ENCODE measurements at places on chromosomes 2 and 18. TPM values are rescaled to one million over a fixed set of nuclear protein-coding genes. Genes with fewer than 3 reads are reported as not detected.

PUS10 gene
- 4.4 TPM for polyA plus RNA-seq

BARD1 gene
- 4.6 TPM for polyA plus RNA-seq

GATA6 gene
- polyA plus RNA-seq = 0.88 TPM

PLCL1 gene
- polyA plus RNA-seq = 4.1 TPM

MATN3 gene
- polyA plus RNA-seq = not detected

DNA sequence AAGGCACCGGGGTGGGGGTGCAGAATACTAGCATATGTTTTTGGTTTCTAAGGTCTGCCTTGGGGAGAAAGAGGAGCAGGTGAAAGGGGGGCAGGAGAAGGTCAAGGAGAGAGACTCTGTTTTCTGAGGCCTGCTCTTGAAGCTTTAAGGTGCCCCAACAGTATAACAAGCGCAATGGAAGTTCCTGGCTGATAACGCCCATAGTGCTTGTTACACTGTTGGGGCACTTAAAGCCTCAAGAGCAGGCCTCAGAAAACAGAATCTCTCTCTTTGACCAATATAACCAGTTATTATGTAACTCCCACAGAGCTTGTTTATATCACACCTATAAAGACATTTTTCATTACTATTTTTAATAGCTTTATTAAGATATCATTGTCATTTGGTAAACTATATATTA lies 16.5 kb downstream of the OXER1 start:
- H3K4me3 ChIP-seq = no peak overlapping the region
- H3K27me3 ChIP-seq = no peaks in the 10 kb centered on the region
- peaks cover 44% of the 10 kb centered on the region for H3K36me3 ChIP-seq
- peaks cover 6% of the 10 kb centered on the region for H3K4me1 ChIP-seq

- no peaks in the 10 kb centered on the region for H3K36me3 ChIP-seq
- H3K27me3 ChIP-seq = peaks cover 18% of the 10 kb centered on the region
- no peak for DNase-seq
- no peak overlapping the region for H3K27ac ChIP-seq
- no peaks in the 10 kb centered on the region for H3K4me1 ChIP-seq
Observed at GRCh38 chr18:9874728-9875127, 11.0 kb upstream of the TXNDC2 start.

GRCh38 chr2:124683536-124684428 lies 658.7 kb downstream of the CNTNAP5 start:
- no peaks in the 10 kb centered on the region for H3K4me1 ChIP-seq
- H3K27me3 ChIP-seq = no peaks in the 10 kb centered on the region
- no peak for DNase-seq

DNA sequence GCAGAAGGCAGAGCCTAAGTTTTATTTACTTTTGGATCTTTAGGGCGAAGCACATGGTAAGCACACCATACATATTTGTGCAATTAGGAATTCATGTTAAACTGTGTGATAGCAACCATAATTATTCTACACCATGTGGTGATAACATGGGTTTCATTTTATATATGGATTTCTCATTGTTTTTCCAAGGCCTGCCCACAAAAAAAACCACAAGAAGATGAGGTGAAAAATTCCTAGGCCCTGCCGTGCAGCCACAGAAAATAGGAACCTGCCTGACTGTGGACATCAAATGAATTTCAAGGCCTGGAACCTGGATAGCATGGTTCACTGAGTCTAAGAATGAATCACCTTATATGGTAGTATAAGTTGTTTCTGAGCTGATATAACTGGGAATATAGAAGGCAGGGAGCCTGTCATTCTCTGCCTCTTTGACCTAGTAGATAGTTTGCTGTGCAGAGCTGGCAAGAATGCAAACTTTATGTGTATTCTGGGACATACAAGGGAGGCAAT lies 22.4 kb upstream of the SSB start:
- H3K27ac ChIP-seq = no peak overlapping the region
- H3K27me3 ChIP-seq = no peaks in the 10 kb centered on the region
- no peak for DNase-seq
- H3K4me1 ChIP-seq = peaks cover 2% of the 10 kb centered on the region
- H3K4me3 ChIP-seq = no peak overlapping the region
- no peaks in the 10 kb centered on the region for H3K36me3 ChIP-seq

DNA sequence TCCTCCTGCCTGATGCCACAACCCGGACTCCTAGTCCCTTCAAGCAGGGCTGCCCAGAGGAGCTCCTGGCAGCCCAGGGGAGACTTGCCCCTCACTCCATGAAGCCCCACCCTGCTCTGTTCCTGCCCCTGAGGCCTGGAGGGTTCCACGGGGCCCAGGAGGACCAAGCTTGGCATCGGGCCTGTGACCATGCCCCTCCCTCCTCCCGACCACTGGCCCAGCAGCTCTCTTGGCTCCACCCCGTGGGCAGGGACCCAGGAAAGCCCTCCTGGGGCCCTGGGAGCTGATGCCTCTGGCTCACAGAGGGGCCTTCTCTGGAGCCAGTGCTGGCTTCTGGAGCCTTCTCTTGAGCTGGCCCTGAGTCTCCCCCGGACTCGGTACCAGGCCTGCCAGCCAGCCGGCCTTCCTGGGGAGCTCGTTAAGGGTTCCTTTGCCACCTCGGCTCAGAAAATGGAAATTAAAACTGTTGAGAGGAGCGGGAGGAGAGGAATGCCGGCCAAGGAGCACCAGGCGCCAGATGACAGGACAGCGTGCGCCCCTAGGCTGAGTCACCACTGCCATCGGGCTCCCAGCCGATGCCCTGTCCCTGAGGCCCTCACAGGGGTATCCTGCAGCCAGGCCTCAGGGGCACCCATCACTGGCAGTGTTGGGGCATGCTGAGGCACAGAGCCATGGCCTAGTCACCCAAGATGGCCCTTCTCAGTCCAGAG lies 40.6 kb upstream of the SNED1 start:
- DNase-seq = no peak
- no peaks in the 10 kb centered on the region for H3K27me3 ChIP-seq
- H3K36me3 ChIP-seq = no peaks in the 10 kb centered on the region
- H3K4me3 ChIP-seq = no peak overlapping the region
- H3K4me1 ChIP-seq = no peaks in the 10 kb centered on the region
- H3K27ac ChIP-seq = no peak overlapping the region

DNA sequence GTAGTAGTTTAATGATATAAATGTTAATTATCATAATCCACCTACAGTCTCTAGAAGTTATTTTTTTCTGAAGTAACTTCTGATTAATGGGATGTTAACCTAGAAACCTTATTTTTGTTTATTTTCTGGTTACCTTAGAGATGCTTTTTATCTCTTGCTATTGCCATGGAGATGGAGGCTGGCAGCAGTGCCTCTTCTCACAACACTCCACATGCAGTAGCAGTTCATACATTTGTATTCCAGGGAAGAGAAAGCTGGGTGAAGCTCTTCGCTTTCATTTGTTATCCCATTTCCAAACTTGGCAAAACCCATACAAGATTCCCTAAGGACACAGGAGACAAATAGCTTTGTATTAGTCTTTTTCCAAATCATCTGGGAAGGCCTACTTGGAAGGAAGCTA lies 1794.1 kb upstream of the LRRTM1 start:
- DNase-seq = no peak
- no peak overlapping the region for H3K27ac ChIP-seq
- no peaks in the 10 kb centered on the region for H3K4me1 ChIP-seq
- H3K36me3 ChIP-seq = no peaks in the 10 kb centered on the region

- no peak overlapping the region for H3K27ac ChIP-seq
- H3K4me3 ChIP-seq = no peak overlapping the region
- no peaks in the 10 kb centered on the region for H3K36me3 ChIP-seq
- no peaks in the 10 kb centered on the region for H3K4me1 ChIP-seq
- no peak for DNase-seq
- no peaks in the 10 kb centered on the region for H3K27me3 ChIP-seq
Observed at GRCh38 chr18:5975111-5976002, 80.0 kb upstream of the TMEM200C start.

DNA sequence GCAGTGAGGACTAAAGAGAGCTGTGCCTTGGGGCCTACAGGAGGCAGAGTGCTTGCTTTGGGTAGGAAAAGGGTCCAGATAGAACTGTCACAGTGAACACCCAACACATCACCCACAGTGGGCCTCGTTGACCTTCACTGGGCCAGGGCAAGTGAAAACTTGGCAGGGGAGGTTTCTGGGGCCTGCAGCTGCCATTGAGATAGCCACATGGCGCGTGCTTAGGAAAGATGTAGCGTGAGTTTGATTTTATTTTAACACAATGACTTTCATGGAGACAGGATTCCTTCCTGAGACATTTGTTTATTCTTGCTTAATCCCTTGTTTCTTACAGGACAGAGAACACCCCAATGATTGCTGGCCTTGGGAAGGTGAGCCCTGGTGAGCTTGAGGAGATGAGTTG lies 9.3 kb upstream of the ESPNL start:
- H3K27ac ChIP-seq = no peak overlapping the region

- peaks cover 4% of the 10 kb centered on the region for H3K27me3 ChIP-seq
- no peak overlapping the region for H3K4me3 ChIP-seq
- no peaks in the 10 kb centered on the region for H3K36me3 ChIP-seq
Observed at GRCh38 chr2:171553858-171554257, 31.6 kb downstream of the CYBRD1 start.

DNA sequence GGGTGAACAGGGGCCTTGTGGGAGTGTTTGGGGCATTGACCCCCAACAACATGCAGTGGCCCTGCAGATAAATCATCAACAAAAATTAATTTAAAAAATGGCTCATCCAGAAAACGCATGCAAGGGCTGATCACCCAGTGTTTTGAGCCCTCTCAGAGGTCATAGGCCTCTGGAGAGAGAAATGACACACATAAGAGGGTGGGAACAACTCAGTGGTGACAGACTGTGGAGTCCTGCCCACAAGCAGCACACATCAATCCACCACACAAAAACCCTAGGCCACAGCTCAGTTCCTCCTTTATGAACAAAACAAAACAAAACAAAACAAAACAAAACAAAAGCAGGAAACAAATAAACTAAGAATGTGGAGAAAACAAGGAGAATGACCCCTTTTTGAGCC lies 351.7 kb upstream of the SPHKAP start:
- no peaks in the 10 kb centered on the region for H3K36me3 ChIP-seq
- no peaks in the 10 kb centered on the region for H3K4me1 ChIP-seq
- H3K27ac ChIP-seq = no peak overlapping the region
- H3K4me3 ChIP-seq = no peak overlapping the region
- H3K27me3 ChIP-seq = no peaks in the 10 kb centered on the region

DNA sequence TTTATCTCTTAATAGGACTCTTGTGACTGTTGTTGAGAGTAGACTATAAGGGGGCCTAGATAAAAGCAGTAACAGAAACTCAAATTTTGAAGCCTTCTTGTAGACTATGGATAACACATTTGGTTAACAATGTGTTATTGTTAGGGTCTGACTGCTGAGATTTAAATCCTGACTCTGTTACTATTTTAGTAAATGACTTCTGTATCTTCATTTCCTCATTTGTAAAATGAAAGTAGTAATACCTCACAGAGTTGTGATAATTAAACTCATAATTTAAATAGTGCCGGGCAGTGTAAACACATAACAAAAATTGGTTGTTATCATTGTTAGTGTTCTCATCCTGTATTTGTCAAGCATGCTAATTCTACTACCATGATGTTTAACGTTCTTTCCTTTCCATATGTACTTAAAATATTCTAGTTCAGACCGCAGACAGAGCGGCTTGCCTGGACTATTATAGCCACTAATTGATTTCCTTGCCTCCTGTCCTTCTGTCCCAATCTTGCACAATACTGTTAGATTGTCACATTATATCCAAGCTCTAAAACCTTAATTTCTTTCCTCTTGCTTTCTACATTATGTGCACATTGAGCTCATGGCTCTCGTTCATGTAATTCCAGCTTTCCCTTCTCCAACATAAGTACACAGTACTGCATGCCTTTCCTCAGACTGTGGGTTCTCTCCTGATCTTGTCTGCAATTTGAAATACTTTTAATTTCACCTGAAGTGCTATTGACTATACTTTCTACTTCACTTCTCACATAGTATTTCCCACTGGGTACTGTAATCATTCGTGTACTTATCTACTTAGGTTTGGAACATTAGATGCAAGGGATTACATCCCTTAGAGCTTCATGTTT lies 48.4 kb downstream of the RBBP8 start:
- no peaks in the 10 kb centered on the region for H3K4me1 ChIP-seq
- no peaks in the 10 kb centered on the region for H3K27me3 ChIP-seq
- H3K27ac ChIP-seq = no peak overlapping the region
- no peaks in the 10 kb centered on the region for H3K36me3 ChIP-seq
- no peak for DNase-seq

DNA sequence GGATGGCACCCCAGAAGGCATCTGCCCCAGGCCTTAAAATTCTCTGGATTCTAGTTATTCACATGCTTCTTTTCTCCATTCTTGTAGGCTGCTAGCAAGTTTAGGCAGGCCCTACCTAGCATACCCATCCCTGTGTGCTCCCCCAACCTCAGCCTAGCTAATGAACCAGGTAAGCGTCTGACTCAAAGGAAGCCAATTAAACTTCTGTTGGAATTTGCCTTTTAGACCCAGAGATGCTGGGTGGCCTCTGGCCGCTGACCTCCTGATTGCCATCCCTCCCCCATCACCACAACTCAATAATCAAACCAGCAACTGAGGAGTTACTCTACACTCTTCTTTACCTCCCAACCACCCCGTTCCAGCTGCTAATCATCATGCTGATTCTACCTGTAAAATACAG lies 19.0 kb upstream of the CEP68 start:
- H3K4me3 ChIP-seq = no peak overlapping the region
- no peaks in the 10 kb centered on the region for H3K36me3 ChIP-seq
- H3K27me3 ChIP-seq = no peaks in the 10 kb centered on the region
- no peak for DNase-seq
- H3K4me1 ChIP-seq = peaks cover 17% of the 10 kb centered on the region

GRCh38 chr2:100057901-100058261 lies 84.5 kb downstream of the AFF3 start:
- no peaks in the 10 kb centered on the region for H3K36me3 ChIP-seq
- peaks cover 11% of the 10 kb centered on the region for H3K4me1 ChIP-seq
- H3K27me3 ChIP-seq = peaks cover 7% of the 10 kb centered on the region
- H3K27ac ChIP-seq = no peak overlapping the region
- no peak overlapping the region for H3K4me3 ChIP-seq

DNA sequence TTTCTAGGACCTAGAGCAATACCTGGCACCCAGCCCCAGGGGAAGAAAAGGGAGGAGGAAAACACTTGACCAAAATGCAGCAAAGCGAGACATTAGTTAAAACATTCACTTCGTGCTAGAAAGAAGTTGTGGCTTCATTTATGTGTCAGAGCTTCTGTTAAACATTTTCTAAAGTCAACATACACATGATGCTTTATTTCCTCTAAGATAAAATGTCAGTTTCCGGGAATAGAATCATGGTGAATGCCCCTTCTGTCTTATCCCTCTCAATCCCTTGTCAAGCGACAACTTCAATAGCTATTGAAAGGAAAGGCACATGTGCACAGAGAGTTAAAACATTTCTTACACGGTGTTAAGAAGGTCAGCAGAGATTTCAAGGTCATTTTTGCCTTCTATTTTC lies 404.6 kb upstream of the CWC22 start:
- peaks cover 2% of the 10 kb centered on the region for H3K27me3 ChIP-seq
- H3K36me3 ChIP-seq = no peaks in the 10 kb centered on the region
- H3K27ac ChIP-seq = no peak overlapping the region
- H3K4me1 ChIP-seq = no peaks in the 10 kb centered on the region

- H3K27me3 ChIP-seq = peaks cover 6% of the 10 kb centered on the region
- no peak overlapping the region for H3K4me3 ChIP-seq
- H3K27ac ChIP-seq = no peak overlapping the region
- H3K4me1 ChIP-seq = no peaks in the 10 kb centered on the region
Observed at GRCh38 chr2:217357886-217358620, 498.2 kb upstream of the TNP1 start.
